ENCODE measurements at places on chromosomes 3 and 15.

- H3K27ac ChIP-seq, result no peak overlapping the region
- DNase-seq, result no peak
- no peaks in the 10 kb centered on the region for H3K36me3 ChIP-seq
- H3K27me3 ChIP-seq, result peaks cover 15% of the 10 kb centered on the region
- H3K4me1 ChIP-seq, result peaks cover 2% of the 10 kb centered on the region
These were observed 29.9 kb upstream of the PDE8A start for GRCh38 chr15:84951736-84952135.

GRCh38 chr15:38168467-38169070 is 84.1 kb upstream of the SPRED1 start:
- DNase-seq, result no peak
- H3K4me1 ChIP-seq, result no peaks in the 10 kb centered on the region
- no peaks in the 10 kb centered on the region for H3K36me3 ChIP-seq
- no peak overlapping the region for H3K27ac ChIP-seq
- peaks cover 37% of the 10 kb centered on the region for H3K27me3 ChIP-seq

- no peak for DNase-seq
- H3K27ac ChIP-seq, result no peak overlapping the region
- no peaks in the 10 kb centered on the region for H3K4me1 ChIP-seq
- no peak overlapping the region for H3K4me3 ChIP-seq
- H3K36me3 ChIP-seq, result no peaks in the 10 kb centered on the region
These were observed 90.4 kb downstream of the NAALADL2 start for GRCh38 chr3:174949523-174949922.

DNA sequence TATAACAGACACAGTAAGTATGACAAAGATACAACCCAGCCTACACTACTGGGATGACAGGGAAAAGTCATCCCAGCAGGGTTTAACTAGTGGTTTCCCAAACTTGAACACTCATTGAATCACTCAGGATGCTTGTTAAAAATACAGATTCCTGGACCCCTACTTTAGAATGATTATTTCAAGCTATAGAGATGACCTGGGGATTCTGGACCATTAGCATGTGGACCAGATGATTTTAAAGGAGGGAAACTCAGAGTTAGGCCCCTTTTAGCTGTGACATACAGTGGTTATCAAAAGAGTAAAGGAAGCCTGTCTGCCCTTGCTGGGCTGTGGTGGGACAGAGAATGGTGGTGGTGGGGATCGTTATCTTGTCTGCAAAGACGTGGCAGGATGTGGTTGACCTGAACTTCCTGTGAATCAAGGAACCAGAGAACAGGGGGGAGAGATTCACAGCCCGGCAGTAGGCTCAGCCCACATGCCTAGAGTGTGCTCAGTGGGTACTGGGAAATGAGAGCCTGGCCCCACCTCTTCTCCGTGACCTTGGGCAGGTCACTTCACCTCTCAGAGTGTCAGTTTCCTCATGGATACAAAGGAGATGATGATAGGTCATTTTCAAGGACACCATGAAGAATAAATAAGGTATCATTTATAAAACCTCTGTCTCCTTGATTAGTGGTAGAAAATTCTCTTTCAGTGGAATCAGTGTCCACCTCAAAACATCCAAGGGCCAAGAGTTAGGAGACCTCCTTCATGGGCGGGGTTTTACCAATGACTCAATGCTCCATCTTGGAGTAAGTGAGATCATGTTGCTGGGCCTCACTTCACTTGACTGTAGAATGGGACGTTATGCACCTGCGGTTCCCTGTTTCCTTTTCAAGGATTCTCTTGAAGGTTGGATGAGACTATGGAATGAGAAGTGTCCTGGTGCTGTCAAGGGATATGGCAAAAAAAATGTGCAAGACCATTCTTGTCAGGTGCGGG is 306.5 kb downstream of the RPLP1 start:
- H3K36me3 ChIP-seq, result peaks cover 37% of the 10 kb centered on the region
- H3K4me3 ChIP-seq, result peak overlapping the region; percentile 59
- peaks cover 82% of the 10 kb centered on the region for H3K4me1 ChIP-seq
- peak; percentile 96 for DNase-seq
- peak overlapping the region; percentile 88 for H3K27ac ChIP-seq
